ENCODE measurements at places on chromosomes 6 and 20.

GRCh38 chr6:116411284-116411623, 40.5 kb downstream of the DSE start:
- DNase-seq: no peak

DNA sequence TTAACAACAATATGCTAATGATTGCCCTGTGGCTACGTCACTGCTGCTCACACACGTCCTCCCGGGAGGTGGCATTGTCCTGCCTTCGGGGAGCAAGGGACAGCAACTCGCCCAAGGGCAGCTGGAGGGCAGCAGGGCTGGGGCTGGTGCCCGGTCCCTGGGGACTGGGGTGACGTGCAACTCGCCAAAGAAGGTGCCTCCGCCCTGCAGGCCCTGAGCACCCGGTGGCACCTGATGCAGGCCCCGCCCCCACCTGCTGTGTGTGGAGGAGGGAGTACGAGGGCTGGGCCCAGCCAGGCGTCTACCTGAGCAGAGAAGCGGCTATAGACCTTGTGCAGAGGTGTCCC, 64.8 kb upstream of the SLCO4A1 start:
- DNase-seq: no peak

DNA sequence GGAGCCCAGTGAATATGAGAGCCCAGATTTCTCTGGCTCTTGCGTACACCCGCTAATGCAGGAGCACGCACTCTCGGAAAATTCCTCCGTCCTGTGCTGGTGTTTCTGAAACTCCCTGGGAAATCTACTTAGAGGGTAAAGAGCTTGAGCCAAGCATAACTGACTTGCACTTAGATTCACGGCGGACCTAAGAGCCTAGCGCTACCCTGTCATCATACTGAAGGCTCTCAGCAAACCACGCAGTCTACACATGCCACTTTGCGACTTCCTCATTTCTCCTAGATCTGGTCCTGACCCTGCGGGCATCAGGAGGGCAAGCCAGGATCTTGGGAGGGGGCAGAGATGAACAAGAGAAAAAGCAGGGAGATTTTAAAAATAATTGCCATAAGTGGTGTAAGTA, 324.7 kb downstream of the CD83 start:
- DNase-seq: no peak

GRCh38 chr6:13762611-13763441, 51.2 kb upstream of the RANBP9 start:
- peak; percentile 11 for DNase-seq

DNA sequence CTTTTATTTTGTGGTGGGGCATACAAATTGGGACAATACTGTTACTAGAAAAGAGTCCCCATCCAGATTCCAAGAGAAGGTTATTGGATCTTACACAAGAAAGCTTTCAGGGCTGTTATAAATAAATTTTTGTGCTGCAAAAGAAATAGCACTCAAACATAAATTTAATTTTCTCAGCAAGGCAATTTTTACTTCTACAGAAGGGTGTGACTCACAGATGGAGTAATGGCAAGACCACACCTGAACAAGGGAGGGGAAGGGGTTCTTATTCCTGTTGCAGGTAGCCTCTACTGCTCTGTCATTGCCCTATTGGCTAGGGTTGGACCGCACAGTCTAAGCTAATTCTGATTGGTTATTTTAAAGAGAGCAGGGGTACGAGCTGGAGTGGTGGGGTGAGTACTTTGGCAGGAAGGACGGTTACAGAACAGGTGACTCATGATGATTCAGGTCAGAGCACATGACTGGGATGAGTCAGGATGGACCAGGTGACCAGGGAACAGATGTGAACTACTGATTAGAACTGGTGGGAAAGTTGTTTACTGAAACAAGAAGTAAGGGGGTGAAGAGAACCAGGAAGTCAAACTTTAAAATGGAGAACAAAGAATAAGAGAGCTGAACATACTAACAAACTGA, 41.1 kb downstream of the CNR1 start:
- DNase-seq: no peak

DNA sequence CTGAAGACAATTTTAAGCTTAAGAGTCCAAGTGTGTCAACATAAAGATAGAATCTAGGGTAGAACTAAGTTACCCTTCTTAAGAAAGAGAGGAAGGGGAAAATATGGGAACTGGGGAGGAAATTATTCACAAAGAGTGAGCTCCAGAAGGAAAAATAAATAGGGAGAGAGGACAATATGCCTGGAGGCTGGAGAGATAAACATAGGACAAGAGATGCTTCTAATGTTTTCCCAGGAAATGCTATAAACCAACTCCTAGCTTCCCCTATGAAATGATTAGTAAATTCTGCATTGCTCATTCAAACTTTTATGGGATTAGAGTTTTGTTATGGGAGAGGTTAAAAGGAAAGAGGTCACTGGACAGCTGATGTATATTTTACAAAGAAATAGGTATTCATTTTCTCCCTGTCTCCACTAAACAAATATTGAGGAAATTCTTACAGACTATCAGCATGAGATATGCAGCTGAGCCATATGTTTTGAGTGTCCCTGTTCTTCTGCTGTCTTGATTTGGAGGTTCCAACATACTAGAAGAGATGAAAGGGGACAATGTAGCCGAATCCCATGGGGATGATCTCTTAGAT, 22.0 kb downstream of the TPD52L1 start:
- DNase-seq: no peak

DNA sequence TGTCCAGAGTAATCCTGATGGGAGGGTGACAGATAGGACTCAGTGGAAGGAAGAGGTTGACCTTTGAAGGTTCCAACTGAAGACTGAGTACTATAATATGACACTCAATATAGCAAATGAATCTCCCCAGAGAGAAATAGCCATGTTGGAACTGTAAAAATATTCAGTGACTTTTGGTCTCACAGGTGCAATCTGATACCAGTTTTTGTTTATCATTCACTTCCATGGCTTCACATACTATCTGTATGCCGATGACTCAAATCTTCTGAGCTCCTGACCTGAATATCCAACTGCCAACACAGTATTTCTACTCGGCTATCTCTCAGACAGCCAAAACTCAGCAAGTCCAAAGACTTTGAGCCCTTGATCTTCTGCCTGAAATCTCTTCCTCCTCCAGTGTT, 21.8 kb upstream of the PKHD1 start:
- no peak for DNase-seq

DNA sequence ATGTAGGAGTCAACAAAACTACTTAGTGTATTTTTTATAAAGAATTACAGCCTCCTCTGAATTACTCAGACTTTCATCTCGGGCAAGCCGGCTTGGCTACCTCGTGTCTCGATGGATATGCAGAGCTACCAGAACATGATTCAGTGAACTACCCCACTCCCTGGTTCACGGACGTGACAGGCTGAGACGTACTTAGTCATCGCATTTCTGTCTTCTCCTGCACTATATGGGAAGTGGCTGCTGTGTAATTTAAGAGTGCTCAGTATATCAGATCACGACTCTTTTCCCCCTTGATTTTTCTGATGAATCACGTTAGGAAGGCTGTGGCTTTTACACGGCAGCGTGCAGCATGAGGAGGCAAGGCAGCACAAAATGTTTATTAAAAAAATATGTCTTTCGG, 302.7 kb upstream of the ZFP64 start:
- DNase-seq: no peak

DNA sequence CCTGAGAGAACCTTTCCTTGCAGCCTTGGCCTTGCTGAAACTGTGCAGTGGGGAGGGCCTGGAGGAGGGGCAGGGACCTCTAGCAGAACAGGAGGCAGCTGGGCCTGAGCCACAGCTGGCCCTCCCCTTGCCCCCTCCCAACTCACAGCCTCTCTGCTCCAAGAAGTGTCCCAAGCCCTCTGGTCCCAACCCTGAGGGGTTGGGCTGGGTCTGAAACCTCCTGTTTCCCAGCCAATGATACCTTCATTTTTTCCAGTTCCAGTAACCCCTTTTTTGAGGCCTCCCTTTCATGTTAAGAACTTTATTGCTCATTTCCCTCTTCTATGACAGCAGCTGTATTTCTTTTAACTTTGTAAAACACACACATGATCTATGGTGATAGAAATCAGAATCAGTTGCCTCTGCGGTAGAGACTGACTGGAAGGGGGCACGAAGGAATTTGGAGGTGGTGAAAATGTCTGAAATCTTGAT, 17.9 kb upstream of the ARMC12 start:
- no peak for DNase-seq

DNA sequence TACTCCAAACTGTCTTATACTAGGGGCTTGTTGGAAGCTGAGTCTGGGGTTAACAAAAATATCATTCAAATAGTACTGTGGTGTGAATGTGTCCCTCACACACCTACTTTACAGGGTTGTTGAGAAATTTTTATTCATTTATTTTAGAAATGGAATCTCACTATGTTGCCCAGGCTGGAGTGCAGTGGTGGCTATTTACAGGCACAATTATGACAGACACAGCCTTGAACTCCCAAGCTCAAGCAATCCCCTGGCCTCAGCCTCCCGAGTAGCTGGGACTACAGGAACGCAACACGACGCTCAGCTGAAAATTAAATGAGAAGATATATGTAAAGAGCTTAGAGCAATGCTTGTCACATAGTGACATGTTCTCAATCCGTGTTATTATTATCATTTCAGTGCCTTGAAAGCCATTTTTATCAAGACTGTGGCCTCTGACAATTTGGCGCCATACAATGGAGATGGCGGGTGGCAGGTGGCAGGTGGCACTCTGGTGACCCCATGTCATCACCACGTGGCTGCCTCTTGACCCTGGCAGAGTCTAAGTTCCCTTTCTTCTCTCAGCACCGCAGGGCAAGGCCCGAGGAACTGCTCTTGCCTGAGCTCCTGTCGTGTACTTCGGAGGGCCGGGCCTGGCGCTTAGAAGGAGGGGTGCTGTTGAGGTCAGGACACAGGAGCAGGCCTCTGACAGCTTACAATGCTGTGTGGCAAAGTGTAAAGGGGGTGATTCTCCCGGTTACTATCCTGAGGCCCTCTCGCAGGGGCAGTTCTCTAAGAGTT, 64.5 kb downstream of the STX11 start:
- no peak for DNase-seq

- DNase-seq: no peak
Observed at GRCh38 chr6:166658115-166658791, 31.2 kb upstream of the RPS6KA2 start.

- DNase-seq: no peak
Observed at GRCh38 chr20:54680872-54681619, 205.7 kb downstream of the DOK5 start.

- DNase-seq: no peak
Observed at GRCh38 chr6:151254451-151255081, 14.8 kb downstream of the AKAP12 start.

DNA sequence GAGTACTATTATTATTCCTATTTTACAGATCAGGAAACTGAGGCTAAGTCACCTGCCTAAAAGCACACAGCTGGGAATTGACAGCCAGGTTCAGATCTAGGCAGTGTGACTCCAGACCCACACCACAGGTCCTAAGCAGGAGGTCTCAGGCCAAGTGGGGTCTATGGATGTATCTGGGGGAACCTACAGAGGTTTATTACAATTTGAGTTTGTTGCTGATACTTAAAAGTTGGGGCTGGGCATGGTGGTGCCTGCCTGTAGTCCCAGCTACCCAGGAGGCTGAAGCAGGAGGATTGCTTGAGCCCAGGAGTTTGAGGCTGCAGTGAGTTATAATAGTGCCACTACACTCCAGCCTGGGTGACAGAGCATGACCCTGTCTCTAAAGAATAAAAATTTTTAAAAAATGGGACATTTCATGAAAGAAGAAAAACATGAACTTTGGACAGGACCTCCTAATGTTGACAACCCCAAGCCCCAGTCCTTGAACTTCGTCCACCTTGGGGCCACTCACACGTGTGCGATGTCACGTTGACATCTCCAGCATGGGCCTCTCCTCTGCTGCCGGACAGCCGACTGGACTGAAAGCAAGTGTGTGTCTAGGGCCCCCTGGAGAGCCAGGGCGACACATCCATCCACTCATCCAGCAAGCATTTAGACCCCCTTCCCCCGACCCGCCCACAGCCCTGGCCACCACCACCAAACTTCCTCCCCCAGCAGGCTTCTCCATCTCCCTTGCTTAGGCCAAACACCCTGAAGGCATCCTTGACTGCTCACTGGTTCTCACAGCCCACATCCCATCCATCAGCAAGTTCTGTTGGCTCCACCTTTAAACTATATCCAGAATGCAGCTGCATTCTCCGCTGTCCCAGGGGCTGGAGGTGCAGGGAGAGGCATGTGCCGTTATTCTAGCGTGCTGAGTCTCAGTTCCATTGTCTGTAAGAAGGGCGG, 40.0 kb downstream of the NOL4L start:
- no peak for DNase-seq

- no peak for DNase-seq
Observed at GRCh38 chr6:139112146-139112545, 22.7 kb upstream of the HECA start.

- DNase-seq: no peak
Observed at GRCh38 chr6:11900662-11901598, 111.2 kb upstream of the HIVEP1 start.

- DNase-seq: no peak
Observed at GRCh38 chr6:155103816-155104366, 108.8 kb downstream of the TIAM2 start.

DNA sequence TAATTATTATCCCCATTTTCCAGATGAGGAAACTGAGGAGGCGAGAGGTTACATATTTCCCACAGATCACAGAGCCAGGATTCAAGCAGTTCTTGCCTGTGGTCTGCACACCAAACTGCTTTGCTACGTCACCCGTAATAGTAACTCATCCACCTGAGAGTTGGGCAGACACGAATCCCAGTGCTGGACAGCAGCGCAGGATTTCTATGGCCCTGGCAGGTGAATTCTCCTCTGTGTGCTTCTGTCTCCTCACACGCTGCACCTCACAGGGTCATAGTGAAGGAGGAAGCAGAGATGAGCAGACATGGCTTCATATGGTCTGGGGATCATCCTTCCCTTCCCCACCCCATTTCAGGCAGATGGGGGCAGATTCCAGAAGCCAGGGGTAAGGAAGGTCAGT, 127.0 kb upstream of the LRFN2 start:
- no peak for DNase-seq

- DNase-seq: no peak
Observed at GRCh38 chr6:39880594-39880993, 53.7 kb downstream of the MOCS1 start.

GRCh38 chr6:107712665-107713551, 111.2 kb downstream of the SCML4 start:
- DNase-seq: no peak

DNA sequence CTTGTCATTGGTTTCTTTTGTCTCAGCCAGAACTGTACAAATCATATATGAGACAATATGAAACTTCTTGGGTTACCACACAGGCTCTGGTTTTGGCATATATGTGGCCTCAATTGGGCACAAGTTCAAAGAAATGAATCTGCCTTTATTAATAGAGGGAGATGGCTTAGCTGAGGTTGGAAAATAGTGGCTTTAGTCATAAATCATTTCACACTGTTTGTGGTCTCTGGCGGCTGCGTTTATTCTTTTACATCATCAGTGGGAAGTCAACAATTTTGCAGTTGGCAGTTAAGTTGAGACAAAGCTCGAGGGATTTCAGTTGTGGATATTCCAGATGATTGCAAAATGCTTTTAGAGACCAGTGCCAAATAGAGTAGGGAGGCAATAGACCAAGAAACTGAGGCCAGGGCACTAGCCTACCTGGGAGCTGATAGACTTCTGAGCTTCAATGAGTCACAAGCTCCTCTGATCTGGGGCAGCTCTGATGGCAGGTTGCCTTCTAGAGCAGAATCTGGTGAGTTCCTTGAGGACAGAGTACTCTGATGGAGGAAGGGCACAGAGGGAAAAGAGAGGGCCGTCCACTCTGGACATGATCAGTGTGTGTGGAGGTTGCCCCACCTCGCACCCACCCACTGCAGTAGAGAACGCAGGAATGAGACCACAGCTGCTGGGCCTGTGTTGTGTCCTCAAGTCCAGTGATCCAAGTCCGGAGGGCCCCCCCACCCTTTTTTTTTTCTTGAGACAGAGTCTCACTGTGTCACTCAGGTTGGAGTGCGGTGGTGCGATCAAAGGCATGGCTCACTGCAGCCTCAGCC, 73.5 kb downstream of the ARMC2 start:
- no peak for DNase-seq

GRCh38 chr20:60581606-60582115, 623.4 kb downstream of the CDH26 start:
- no peak for DNase-seq

Data from hypothalamus (tissue), 51 donors.